Activated CD4-positive, alpha-beta T cell treated with anti-CD3 and anti-CD28 coated beads, Interleukin-2, Interleukin-6, amounts not matched to agents 100 ng/mL and 50 ng/mL, durations not matched to agents 16 hours and 8 hours (primary cell): ENCODE measurements at places on chromosomes 16 and 17.

GRCh38 chr17:57290981-57291380 lies 34.7 kb downstream of the MSI2 start:
- DNase-seq = no peak

- peak; percentile 61 for DNase-seq
These were observed 1.2 kb downstream of the CDT1 start for GRCh38 chr16:88804552-88805339.

DNA sequence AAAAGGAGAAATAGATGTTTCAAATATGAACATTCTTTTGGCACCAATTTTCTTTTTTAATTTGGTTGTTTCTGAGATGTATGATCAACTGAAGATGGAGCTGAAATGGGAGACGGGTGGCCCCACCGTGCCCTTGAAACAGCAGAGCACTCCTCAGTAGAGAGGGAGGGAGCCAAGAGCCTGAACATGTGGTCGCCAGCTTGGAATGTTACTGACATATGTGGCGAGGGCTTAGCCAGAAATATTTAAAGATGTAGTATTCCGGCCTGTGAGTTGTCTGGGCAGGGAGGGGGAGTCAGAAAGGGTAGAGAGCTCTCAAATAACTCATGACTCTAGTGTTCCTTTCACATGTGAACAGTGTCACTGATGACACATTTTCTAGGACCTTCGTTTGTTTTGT lies 13.3 kb upstream of the MRC2 start:
- DNase-seq = no peak

GRCh38 chr16:11783319-11784037 lies 13.6 kb downstream of the ZC3H7A start:
- DNase-seq = peak; percentile 82

DNA sequence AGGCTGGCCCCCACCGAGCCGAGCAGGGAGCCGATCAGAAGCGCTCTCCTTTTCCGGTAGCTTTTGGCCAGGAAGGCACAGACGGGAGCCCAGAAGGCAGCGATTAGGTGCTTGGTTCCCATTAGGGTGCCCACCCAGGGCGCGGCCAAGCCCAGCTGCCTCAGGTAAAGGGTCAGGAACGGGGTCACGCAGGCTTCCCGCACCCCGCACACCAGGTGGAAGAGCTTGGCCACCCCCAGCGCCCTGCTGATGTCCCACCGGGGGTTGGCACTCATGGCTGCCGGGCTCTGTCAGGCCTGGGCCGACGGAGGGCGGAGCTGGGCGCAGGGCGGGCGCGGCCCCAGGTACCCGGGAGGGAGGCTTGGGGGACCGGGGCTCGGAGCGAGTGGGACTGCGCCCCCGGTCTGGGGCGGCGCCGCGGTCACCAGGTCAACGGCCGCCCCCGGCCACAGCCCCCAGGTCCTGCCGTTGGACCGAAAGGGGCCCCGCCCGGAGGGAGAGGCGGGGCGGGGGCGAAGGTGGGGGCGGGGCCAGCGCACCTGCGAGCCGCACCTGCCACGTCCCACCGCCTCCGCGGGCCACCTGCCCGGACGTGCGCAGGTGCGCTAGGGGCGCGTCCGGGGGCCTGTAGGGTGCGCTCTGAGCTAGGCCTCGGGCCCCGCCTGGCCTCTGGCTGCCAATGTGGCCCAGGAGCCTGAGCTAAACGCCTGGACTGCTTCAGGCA lies at the start of gene MFSD6L:
Gene MFSD6L (minus strand): TSS at position 520 of the 724 bp plus-strand sequence. CDS start 245 bp downstream, at position 275.
- no peak for DNase-seq
